ENCODE measurements at places on chromosomes 1 and 21.

- no peak for DNase-seq
These were observed 11.0 kb downstream of the HYI start for GRCh38 chr1:43442756-43443155.

DNA sequence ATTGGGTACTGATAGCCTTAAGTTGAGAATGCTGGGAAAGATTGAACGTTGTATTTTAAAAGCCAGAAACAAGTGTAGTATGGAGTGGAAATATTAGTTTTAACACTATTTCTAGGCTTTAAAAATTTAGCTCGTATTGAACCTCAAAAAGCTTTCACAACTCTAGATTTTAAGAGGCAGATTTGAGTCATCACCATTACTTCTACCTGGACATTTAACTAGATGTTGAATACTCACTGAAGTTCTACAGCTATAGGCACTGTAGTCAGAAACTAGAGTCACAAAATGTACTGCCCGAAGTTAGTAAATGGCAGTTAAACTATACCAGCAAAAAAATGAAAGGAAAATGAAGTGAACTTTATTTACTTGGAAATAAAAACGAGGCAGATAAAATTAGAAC lies 96.5 kb downstream of the NEK7 start:
- no peak for DNase-seq

DNA sequence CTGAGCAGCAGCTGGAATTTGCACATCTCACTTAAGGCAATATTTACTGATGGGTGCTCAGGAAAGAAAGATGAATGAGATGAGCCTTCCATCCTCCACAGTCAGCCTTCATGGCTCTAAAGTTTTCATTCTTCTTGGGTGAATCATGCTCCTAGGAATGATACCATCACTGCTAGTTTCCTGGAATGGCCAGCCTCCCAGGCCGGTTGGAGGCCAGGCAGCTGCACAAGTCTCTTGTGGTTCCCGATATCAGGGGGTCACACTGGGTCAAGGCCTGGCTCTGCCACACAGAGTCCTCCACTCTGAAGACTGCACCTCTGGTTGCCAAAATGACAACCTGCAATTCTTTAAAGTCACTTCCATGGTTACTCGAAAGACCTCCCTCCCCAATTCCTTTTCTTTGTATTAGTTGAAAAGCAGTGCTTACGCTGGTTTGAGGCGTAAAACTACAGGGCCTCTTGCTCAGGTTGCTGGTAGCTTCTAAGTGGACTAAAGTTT lies 46.2 kb upstream of the PALMD start:
- DNase-seq, result peak; percentile 94

DNA sequence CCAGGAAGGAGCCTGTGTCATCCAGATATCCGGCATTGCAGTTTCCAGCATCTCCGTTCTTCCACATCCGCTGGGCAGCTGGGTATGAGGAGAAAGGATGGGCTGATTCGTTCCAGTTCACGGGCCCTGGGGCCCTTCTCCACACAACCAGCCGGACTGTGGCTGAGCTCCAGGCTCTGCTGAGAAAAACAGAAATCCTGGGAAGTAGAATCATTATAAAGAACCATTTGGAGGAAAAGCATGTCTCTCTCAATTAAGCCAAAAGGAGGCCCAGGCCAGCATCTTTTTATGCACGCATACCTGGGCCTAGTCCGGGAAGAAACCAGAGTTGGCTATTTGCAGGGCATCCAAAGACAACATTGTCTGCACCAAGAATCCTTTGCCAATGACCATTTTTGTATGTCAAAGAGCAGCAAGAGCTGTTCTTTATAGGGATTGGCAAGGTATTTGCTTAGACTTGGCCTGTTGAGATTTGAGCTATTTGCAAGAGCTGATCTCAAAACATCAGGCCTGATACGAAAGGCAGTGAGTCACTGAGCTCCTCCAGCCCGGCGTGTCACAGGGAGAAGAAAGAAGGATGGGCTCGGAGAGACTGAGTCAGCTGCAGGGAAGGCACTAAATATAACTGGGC lies 84.9 kb upstream of the ARHGEF16 start:
- DNase-seq, result no peak

- DNase-seq, result no peak
These were observed 61.0 kb downstream of the TIAM1 start for GRCh38 chr21:31283025-31283424.

GRCh38 chr1:160653620-160654016 lies 6.8 kb upstream of the SLAMF1 start:
- no peak for DNase-seq

GRCh38 chr21:45156459-45156858 lies 82.1 kb downstream of the ADARB1 start:
- DNase-seq, result no peak

DNA sequence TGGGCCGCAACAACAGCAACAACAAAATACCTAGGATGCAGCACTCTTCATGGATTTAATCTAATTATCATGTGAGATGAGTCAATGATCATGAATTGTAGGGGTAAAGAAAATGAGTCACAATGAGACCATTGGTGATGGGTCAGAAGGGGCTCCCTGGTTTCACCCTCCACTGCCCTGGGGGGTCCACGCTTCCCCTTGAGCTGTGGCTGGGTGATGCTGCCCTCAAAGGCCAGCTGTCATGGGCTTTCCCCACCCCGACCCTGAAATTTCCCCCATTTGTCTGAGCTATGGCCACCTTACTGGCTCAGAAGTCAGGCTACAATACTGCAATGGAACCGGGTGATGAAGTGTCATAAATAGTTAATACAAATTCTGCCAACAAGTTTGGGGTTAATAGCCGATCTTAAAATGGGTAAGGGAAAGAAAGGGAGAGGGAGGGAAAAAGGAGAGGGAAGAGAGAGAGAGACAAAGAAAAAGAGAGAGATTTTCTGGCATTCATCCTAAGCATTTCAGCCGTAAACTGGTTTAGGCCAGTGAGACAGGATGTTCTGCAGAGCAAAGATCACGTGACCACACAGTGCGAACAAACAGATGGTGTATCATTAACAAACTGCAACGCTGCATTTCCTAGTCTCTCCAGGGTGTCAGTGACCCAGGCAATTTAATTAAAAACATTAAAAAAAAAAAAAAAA lies 143.4 kb upstream of the ERRFI1 start:
- no peak for DNase-seq

DNA sequence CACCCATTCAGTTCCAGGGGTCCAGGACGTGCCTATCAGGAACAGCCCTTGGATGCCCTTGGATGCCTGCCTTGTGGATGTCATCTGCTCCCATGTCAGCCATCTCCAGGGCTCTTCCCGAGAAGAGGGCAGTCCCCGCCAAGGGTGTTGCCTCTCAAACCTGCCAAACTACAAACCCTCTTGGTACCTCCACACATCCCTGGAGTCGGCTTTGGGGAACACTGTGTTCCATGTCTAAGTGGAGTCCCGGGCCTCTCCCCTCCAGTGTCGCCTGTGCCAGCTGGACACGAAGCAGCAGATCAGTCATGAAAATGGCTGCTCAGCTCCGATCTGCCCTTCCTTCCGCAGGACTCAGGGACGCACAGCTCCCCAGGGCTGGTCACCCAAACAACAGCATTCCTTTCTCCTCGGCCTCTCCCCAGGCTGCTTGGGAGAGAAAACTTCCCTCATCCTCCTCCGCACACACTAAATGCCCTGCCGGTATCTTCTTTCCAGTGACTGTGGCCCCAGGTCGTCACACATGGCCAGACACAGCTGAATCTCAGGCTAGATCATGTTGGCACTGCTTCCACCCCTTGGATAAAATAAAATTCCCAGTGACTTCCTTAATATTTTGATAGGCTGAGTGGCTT lies 53.4 kb downstream of the GALNT2 start:
- no peak for DNase-seq

GRCh38 chr1:86912281-86912900 lies 1.5 kb downstream of the SELENOF start:
- DNase-seq, result no peak

- no peak for DNase-seq
These were observed 13.5 kb downstream of the COL18A1 start for GRCh38 chr21:45418301-45419071.

DNA sequence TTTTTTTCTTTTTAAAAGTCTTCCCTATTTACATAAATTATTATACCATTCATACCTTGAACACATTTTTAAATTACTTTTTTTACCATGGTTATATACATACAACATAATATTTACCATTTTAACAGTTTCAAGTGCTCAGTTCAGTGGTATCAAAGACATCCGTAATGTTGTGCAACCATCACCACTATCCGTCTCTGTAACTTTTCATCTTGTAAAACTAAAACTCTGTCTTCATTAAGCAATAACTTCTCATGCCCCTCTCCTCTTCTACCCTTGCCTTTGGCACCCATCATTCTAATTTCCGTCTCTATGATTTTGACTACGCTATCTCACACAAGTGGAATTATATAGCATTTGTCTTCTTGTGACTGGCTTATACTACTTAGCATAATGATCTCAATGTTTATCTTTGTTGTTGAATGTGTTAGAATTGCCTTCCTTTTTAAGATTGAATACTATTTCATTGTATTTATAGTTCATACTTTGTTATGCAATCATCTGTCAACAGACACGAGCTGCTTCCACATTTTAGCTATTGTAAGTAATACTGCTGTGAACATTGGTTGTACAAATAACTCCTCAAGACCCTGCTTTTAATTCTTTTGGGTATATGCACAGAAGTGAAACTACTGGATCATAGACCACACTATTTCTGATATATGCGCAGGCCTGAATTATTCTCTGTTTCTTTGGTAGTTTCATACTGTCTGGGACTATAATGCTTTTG lies 689.5 kb upstream of the NCAM2 start:
- no peak for DNase-seq

DNA sequence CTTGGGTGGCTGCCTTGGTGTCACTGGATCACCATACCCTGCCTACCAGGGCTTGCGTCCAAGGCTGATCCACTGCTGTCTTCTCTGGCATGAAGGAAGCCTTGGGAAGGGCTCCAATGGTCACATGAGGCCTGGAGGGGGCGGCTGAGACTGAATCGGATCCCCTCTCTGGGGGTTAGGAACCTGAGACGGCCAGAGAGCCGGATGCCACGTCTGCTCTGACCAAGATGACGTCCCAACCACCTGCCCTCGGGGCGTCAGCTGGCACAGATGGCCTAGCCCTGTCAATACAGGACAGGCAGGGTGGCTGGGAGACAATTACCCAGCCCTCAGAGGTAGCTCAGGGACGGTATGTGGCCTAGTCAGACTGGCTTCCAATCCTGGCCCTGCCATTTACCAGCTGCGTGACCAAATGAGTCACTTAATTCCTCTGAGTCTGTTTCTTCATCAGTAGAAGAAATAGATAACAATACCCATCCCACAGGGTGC lies 5.4 kb downstream of the TRIM62 start:
- DNase-seq, result no peak

- DNase-seq, result no peak
These were observed 3.7 kb upstream of the CCN1 start for GRCh38 chr1:85576642-85577418.

GRCh38 chr1:152343006-152343405 lies 16.8 kb downstream of the FLG2 start:
- no peak for DNase-seq

DNA sequence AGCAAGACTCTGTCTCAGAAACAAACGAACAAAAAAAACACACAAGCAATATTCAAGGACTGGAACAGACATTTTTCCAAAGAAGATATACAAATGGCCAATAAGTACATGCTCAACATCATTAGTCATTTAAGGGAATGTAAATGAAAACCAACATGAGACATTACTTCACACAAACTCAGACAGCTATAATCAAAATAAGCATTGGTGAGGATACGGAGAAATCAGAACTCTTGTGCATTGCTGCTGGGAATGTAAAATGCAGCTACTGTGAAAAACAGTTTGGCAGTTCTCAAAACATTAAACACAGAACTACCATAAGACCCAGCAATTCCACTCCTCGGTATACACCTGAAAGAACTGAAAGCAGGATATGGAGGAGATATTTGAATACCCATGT lies 15.4 kb downstream of the NOL9 start:
- DNase-seq, result no peak

DNA sequence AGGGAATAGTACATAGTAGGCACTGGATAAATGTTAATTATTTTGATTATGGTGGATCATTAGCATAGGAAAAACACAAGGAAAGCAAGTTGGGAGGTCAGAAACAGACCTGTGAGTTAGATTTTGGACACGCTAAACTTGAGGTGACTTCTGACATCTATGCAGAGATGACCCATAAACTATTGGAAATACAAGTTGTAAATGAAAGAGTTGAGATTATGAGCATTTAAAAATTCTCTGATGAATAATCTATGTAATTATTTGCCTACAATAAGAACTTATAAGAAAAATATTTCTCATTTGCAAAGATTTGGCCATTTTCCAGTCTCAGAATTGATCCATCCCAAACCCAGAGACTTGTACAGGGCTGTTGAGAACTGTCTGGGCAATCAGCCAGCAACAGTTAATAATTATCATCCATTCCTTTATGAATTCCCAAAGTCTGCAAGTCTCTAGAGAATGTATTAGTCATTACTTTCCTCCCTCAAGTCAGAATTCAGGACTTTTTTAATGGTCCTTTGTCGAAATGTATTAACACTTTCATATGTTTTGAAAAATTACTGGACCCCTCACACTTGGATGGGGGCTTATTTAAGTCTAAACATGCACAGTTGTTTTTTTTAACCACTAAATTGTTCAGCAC lies 19.4 kb upstream of the SLAMF6 start:
- DNase-seq, result no peak

GRCh38 chr1:110069404-110070281 lies 829 bp downstream of the ALX3 start:
- DNase-seq, result no peak

DNA sequence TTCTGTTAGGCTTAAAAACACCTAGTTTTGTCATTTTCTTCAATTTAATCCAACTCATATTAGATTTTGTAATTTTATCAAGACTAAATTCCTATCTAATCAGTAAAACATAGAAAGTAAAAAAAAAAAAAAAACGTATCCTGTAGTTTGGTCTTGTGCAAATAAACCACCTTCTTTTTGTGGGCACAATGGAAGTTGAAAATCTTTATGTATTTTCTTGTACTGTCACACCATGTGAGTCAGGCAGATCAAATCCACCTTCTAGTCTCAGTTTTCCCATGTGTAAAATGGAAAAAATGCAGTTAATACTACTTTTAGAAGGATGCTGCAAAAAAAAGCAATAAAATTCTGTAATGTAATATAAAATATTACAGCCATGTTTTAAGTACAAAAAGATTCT lies 129.8 kb downstream of the CYYR1 start:
- no peak for DNase-seq

GRCh38 chr1:180643693-180644092 lies 11.9 kb downstream of the XPR1 start:
- DNase-seq, result no peak
